Umbilical cord (tissue), 2 donors: ENCODE measurements at places on chromosomes 1 and 21. TPM values are rescaled to one million over a fixed set of nuclear protein-coding genes. Genes with fewer than 3 reads are reported as not detected.

DNA sequence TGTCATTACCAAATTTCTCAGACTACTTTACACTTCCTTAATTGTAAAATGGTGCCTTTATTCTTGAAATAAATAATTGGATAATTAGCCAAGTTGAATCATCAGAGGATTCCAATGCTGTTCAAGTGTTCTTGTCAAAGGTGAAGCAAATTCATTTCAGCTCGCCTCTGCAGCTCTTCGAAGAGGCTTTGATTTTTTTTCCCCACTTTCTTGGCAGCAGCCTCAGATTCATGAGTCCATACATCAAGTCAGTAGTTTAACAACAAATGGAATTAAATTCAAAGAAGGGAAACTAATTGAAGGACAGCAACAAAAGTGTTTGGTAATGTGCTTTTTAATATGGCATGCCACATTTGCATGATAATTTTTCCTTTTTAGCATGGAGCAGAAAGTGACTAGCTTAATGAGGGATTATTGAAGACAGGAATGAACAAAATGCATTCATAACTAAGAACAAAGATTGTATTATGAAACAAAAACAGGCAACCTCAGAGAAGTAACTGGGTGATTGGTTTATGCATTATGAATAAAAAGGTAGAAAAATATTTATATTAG lies 239.0 kb downstream of the USH2A start:
- no peak for DNase-seq

LRRC39 gene
- 2.4 TPM for total RNA-seq

DNA sequence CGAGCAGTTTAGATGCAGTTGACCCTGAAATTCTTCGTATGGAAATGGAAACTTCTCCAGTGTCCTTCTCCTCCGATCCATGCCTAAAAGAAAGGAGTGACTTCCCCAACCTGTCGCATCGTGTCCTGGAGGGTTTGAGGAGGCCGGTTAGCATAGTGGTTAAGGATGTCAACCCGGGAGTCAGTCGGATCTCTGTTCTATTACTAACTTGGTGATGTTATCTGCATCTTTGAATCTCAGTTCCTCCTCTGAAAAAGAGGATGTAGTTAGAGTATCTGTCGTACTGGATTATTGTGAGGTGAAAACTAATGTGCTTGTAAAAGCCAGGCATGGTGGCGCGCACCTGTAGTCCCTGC lies 684 bp downstream of the ZBTB8B start:
- DNase-seq: no peak

DNA sequence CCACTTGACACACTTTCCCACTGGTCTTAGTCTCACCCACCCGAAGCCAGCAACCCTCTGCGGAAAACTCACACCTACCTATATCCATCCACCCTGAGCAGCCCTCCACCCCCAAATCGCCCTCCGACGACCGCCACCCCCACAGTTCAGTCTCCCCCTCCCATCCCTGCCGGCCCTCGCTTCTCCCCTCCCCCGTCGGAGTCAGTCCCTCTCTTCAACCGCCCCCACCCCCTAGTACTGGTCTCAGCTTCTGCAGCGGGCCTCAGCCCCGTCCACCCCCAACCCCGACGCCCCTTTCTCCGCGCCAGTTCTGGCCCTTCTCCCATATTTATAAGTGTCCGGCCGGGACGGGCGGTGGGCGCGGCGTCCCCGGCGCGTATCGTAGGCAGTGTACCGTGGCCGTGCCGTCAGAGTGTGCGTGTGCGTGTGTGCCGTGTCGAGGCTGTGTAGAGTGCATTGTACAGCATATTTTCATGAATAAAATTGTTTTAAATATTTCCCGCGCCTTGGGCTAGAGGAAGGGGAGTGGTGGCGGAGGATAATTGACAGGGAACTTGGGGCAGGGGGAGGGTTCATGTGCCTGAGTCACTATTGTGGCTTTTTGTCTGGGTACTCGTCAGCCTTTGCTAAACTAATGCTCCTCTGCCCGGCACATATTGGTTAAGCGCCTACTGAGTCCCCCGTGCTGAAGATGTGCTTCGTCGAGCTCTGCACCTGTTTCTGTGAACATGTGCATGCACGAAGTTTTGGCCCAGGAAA lies 22.0 kb downstream of the FOXO6 start:
- DNase-seq: no peak

DNA sequence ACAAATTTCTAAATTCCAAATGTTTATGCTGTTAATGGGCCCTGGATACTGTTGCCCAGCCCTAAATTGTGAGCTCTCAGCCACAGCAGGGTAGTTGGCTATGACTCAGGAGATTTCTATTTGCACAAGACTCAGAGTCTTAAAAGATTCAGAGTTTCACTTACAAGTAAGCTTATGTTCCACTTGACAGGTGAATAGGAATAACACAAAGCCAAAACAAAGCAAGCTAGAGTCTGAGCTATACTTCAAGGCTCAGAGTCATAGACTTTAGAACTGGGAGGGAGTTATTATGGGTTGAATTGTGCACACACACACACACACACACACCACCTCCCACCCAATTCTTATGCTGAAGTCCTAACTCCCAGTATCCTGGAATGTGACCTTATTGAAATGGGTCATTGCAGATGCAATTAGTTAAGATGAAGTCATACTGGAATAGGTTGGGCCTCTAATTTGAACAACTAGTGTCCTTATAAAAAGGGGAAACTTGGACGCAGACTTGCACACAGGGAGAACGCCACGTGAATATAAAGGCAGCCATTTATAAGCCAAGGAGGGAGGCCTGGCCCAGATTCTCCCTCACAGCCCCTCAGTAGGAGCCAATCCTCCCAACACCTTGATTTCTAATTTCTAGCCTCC lies 30.2 kb downstream of the PRDX6 start:
- DNase-seq: peak; percentile 14

DNA sequence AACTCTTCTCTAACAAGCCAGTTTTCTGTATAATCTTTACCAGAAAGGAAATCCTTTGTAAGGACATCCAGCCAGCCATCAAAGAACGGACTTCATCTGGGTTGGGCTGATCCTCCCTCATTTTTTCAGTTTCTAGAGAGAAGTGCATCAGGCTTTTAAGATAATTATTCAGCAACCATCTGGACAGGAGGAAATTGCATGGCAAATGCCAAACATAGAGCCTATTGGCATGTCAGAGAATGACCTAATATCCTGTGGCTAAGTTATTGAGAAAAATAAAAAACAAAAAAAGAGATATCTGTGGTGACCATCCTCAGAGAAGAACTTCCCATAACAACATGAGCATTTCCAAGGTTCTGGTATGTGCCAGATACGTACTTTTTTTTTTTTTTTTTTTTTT lies 74.9 kb upstream of the BEND5 start:
- DNase-seq: peak; percentile 27
